ENCODE measurements at places on chromosomes 5 and 9.

GRCh38 chr9:133189826-133190225 is 19.2 kb downstream of the OBP2B start:
- DNase-seq = no peak

- no peak for DNase-seq
These were observed 52.8 kb downstream of the DIAPH1 start for GRCh38 chr5:141565826-141566570.

DNA sequence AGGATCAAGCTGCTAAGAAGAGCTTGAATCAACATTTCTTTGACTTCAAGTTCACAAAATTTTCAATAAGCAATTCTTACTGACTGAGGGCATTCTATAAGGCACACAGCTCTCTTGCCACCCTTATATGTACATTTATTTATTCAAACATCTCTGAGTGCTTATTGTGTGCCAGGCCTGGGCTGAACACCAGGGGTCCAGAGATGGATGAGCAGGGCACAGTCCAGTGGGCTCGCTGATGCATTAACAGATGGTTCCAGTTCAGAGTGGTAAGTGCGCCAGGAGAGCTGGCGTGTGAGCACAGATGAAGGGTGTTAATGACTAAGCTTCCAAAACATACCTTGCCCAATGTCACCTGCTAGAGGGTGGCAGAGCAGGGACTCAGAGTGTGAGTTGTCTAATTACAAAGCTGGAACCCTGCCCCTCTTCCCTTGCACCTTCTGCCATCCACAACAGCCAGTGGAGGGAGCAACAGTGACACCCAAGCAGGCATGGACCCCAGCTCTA is 24.6 kb downstream of the ALG2 start:
- no peak for DNase-seq

- no peak for DNase-seq
These were observed 117.7 kb downstream of the HOMER1 start for GRCh38 chr5:79396265-79396664.

DNA sequence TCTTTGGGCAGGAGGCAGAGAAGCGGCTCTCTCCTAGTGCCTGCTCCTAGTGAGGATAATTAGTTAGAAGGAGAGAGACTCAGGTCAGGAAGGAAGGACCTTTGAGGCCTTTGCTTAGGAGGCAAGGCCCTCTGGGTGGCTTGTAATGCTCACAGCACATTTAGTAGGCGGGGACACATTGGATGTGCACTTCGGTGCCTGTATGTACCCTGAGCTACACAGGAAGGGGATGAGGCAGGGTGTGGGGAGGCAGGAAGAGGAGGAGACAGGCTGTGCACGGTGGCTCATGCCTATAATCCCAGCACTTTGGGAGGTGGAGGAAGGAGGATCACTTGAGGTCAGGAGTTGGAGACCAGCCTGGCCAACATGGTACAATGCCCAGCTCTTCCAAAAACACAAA is 7.2 kb upstream of the LCN2 start:
- DNase-seq = no peak

DNA sequence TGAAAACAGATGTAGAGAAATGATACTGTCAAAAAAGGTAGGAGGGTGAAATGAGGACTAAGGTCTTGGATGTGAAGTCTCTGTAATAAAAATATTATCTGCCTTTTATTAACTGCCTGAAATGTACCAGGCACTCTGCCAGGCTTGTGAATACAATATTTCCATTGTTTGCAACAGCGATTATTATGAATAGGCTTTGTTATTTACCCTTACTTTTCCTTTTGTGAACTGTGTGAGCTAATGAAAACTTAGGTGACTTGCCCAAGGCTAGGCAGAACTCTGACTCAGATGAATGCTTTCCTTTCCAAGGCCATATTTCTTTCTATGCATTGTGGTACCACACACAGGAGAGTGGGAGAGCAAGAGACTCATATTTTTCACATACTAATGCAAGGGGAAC is 204.1 kb downstream of the CDH12 start:
- DNase-seq = no peak

DNA sequence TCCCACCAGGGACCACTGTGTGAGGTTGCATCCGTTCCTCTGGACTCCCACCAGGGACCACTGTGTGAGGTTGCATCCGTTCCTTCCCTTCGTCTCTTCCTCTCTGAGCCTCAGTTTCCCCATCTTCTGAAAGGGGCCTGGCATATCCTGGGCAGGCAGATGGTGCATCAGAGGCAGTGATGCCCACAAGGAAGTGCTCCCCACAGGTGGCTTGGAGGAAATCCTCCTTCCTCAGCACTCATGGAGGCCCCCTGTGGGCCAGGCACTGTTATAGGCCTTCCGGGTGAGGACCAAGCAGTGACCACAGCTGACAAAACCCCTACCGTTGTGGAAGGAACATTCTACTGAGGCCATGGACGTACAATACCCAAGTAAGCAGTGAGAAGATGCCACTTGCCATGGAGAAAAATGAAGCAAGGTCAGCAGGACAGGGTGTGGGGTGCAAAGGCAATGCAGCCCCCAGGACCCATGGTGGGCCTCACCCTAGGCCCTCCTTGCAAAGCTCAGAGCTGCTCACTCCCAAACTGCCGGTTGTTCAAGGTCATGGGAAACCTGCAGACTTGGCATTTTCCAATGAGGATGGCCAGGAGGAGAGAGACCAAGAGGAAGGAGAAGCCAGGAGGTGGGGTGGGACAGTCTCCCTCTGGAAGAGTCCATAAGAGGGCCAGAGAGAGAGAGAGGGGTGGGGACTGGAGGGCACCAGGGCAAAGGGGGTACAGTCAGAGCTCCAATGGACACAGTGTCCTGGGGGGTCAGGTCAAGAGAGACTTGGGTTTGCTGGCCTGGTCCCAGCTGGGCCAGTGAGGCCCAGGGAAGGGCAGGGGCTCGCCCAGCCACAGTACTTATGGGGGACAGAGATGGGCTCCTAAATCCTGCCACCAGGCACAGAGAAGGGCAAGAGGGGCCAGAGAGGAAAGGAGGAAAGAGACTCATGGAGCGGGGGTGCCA is 51.1 kb downstream of the C9orf50 start:
- DNase-seq = no peak

- no peak for DNase-seq
These were observed 54.3 kb upstream of the PTPDC1 start for GRCh38 chr9:94029932-94030317.

DNA sequence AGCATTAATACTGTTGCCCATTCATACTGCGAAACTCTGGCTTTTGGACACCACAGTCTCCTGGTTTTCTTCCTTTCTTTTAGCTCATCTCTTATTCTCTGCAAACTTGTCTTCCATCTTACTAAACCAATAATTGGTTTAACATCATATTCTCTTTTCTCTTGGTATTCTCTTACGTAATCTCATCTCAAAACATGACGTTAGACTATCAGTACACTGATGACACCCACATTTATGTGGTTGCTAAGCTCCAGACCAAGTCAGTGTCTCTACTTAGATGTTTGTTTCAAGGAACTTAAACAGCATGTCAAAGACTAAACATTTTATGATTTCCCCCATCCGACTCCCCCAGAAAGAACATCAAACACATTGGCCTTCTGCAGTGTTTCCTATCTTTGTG is 2.1 kb downstream of the PRRC1 start:
- no peak for DNase-seq

- DNase-seq = no peak
These were observed 30.9 kb upstream of the SLC9A3 start for GRCh38 chr5:555058-555623.

DNA sequence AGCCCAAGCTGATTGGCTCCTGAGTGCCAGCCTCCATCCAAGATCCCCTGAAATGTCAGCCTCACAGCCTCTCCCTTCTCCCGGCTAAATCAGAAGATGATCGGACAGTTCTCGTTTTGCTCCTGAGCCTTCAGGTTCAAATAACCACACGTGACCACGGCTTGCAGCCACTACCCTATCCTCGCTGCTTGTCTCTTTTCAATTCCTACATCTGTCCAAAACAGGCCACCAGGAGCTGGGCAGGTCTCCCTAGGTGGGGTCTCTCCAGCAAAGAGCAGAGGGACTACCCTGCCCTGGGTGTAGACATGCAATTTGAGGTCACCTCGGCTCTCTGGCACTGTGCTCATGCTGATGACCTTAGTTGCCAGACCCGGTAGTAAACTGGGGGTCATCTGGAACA is 224.0 kb upstream of the TBC1D2 start:
- DNase-seq = no peak

All from T-helper 9 cell (primary cell).